ENCODE measurements at places on chromosomes 7 and 10.

DNA sequence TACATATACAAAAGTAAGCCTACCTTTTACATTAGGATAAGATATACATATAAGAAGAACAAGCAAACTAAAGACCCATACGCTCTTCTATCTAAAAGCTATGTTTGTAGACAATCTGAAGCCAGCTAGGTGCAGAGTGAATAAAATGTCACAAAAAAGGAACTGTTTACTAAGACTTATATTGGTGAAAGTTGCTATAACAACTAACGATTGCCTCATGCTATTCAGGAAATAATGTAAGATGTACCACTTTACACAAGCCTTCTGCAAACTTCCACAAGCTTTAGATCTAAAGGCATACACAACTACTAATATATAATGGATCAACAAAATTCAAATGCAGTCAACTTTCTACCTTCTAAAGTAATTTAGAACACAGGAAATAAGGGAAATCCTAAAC, 175.1 kb downstream of the SRPK2 start:
- DNase-seq, result no peak

GRCh38 chr10:101629837-101630632, 41.9 kb downstream of the DPCD start:
- no peak for DNase-seq

- no peak for DNase-seq
Measured at GRCh38 chr10:96345222-96345621, 13.6 kb downstream of the OPALIN start.

DNA sequence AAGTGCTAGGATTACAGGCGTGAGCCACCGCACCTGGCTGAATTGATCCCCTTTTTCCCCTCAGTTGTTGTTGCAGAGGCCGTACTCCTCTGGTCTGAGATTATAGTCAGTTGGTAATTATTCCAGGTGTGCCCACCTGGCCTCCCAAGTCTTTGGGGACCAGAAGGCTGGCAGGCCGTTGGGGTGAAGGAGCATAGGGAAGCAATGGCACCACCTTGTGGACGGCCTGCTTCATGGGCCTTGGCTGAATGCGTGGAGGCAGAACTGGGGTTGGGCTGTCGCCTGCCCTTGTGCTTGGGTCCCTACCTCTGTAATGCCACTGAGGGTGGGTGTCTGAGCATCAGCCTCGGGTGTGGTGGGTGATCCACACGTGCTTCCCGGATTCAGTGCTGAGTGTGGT, 125.7 kb downstream of the RGS10 start:
- DNase-seq, result peak; percentile 26

DNA sequence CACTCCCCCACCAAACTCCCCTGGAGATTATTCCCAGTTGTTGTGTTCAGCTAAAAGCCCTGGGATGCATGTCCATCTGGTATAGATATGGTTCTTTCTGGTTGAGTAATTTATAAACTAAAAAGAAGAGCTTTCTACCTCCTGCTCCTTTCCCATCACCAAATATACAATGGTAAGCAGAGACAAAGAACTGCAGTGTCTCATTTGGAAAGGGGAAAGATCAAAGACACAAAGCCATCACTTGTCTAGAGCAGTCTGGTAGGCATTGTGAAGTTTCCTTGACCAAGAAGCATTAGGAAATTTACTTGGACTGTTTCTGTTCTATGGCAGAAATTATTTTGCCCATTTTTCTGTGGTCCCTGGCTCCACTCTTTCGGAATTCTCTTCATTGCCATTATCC, 24.9 kb upstream of the PANK1 start:
- no peak for DNase-seq

GRCh38 chr10:98943681-98944080, 292.0 kb downstream of the HPSE2 start:
- no peak for DNase-seq

DNA sequence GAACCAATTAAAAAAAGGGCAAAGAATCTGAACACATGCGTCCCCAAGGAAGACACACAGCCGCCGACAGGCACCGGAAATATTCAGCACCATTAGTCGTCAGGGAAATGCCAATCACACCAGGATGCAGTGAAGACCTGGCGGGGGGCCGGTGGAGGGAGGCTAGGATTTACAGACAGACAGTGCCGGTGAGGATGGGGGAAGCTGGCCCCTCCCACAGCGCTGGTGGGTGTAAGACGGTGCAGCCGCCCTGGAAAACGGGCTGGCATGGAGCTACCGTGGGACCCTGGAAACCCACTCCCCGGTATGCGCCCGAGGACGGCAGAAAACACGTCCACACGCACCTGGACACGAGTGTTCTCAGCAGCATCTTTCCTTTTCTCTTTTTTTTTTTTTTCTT, 4.8 kb upstream of the ADAP1 start:
- no peak for DNase-seq

- no peak for DNase-seq
Measured at GRCh38 chr10:26628395-26628794, 69.1 kb upstream of the PDSS1 start.

DNA sequence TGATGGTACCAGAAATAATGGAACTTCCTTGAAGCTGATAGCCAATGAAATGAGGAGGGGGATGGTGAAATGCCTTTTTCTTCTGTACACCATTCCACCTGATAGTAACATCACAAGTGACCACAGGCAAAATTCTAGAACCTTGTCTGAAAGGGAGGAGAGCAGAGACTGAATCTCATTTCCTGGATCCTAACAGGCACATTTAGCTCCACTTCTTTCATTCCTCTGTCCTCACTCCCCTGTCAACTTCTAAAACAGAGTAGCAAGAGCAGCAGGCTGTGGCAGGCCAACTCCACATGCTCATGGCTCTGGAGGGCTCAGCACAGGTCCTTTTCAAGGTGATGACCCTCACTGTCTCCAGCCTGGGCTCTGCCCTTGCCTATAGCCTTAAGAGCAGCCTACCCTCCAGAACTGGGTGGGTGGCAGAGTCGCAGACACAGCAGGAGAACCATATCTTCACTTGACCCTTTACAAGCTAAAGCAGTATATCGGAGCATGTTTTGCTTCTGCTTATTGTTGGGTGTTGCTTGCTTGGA, at the start of gene LRRC18:
TSS of gene LRRC18 (minus strand) at position 51 of the 536 bp plus-strand sequence. CDS start 25,685 bp downstream, outside the sequence.
- DNase-seq, result no peak

- no peak for DNase-seq
Measured at GRCh38 chr10:48902096-48902495, 37.5 kb downstream of the LRRC18 start.

DNA sequence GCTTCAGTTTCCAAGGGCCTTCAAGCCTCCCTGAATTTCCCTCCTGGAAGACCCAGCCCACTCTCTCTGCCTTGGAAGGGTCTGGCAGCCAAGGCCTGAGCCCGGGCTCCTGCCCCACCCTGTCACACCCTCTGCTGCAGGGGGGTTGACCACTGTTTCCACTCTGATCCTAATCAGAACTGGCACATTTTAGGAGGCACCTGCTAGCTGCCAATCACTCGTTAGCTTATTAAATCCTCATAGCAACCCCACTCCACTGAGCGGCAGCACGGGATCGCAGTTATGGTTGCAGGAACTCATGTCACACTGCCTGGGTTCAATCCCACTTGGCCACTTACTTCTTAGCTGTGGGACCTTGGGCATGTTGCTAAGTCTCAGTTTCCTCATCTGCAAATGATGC, 12.9 kb downstream of the HSPB1 start:
- DNase-seq, result no peak

DNA sequence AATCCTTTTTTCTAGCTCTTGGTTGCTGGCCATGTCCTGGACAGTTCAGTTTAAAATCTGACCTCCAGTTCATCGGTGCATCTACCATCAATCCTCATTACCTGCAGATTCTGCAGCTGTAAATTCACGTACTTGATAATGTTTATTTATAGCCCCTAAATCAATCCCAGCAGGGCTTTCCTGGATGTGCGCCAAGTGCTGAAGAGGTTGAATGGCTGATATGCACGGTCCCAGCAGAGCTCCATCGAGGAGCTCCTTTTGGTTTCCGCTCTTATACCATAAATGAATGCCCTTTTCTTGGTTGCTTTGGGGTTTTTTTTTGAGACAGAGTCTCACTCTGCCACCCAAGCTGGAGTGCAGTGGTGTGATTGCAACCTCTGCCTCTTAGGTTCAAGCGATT, 91.2 kb upstream of the CCZ1B start:
- no peak for DNase-seq

DNA sequence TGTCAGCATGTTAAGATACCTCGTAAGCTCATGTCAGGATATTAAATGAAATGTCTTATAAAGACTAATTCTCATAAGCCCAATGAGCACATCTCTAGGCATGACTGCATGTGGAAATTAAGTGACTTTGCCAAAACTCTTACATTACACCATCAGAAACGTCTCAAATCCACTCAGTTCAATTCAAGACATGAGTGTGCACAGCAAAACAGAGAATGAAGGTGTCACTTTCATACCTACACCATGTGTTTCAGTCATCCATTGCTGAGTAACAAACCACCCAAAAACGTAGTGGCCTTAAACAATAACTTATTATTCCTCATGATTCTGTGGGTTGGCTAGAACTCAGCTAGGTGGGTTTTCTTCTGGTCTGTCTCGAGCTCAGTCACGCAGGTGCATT, 99.8 kb downstream of the ATE1 start:
- DNase-seq, result no peak

GRCh38 chr10:101643546-101643945, 51.4 kb downstream of the FBXW4 start:
- DNase-seq, result no peak

DNA sequence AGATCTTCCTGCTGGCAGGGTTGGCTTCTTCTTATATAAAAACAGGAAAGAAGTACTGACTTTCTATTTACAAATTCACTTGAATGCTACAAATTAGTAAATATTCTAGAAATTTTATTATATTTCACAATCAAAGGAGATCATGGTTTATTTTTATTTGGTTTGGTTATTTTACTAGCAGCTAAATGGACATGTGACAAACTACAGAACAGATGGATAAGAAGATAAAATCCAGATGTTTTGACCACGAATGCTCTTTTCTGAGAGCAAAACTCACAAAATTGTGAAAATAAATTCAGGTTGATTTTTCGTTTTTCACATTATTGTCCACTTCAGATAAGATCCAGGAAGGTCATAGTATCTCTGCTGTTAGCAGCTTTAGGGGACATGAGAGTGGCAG, 55.4 kb downstream of the CACNA2D1 start:
- no peak for DNase-seq

- no peak for DNase-seq
Measured at GRCh38 chr10:110005719-110006118, 2.1 kb upstream of the ADD3 start.

- no peak for DNase-seq
Measured at GRCh38 chr7:11786186-11786585, 45.8 kb downstream of the THSD7A start.

GRCh38 chr7:128373606-128374005, 12.1 kb upstream of the PRRT4 start:
- DNase-seq, result no peak

- DNase-seq, result peak; percentile 29
Measured at GRCh38 chr10:74177140-74177677, 26.2 kb downstream of the ADK start.

DNA sequence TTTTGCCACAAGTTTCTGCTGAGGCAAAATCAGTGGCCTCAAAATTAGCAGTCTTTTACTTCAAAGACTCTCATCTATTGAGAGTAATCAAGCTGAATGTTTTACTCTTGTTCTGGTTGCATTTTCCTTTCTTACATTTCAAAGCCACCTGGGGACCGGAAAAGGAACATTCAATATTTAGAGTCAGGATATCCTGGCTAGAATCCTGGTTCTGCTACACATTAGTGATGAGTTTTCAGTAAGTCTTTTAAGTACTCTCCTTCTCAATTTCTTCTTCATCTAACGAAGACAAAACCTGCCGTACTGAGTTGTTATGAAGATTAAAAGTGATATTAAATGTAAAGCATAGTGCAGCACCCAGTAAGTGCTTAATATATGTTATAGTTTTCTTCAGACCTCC, 52.5 kb downstream of the LAMB4 start:
- DNase-seq, result no peak

GRCh38 chr10:93436591-93437085, 45.5 kb downstream of the MYOF start:
- no peak for DNase-seq

GRCh38 chr10:89184638-89185037, 22.5 kb downstream of the CH25H start:
- no peak for DNase-seq

- DNase-seq, result no peak
Measured at GRCh38 chr7:154592388-154592787, 410.5 kb downstream of the PAXIP1 start.

- DNase-seq, result no peak
Measured at GRCh38 chr7:75639071-75639885, 99.5 kb downstream of the HIP1 start.

DNA sequence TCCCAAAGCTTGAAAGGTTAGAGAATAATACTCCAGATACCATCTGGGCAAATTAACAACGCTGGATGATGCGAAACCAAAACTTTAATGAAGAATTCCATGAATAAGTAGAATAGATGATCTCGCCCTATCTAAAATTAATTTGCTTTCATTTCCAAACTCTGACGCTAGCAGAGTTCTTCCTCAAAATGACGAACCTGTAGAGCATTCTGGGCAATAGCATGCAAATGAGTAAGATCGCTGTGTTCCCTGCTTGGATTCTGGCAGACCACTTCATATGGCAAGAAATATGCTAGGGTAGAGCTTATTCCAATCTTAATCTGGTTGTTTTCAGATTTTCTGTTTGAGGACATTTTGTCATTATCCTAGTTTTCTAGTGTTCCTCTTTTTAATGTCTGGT, 36.1 kb upstream of the SMNDC1 start:
- DNase-seq, result no peak

DNA sequence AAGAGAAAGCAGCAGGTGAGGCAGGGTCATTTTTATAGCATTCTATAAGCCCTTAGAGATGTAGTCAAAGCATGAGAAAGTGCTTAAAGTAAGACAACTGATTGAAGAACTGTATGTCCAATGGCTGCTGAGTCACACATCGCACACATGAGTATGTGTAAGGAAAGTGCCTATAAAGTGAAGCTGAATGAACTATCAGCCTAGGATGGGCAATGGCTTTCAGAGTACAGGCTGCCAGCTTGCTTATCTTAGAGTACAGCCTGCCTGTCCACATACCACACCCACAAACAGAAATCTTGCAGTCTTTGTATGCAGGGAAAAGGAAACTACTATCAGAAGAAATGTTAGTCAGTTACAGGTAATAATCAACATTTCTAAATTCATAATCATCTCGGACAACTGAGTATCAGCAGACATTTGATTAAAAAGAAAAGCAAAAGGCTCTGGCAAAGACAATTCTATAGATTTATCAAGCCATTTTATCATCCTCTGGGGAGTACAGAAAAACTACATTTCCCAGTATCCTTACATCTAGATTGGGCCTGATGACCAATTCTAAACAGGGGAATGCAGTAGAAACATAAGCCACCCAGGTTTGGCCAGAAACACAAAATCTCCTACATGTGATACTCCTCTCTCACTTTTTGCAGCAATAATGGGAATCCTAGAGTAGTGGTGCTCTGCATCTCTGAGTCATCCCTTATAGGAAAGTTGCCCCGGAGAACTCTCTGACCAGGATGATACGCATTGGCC, 16.2 kb upstream of the EPHB6 start:
- no peak for DNase-seq

All from activated T-helper 1 cell treated with anti-CD3 and anti-CD28 coated beads, Interleukin-2, amount 50 U/mL, for 16 hours (primary cell).